Stimulated activated CD4-positive, alpha-beta T cell treated with anti-CD3 and anti-CD28 coated beads, Interleukin-15, amount 100 ng/mL, for 1 hour (primary cell): ENCODE measurements at places on chromosomes 13 and 19.

DNA sequence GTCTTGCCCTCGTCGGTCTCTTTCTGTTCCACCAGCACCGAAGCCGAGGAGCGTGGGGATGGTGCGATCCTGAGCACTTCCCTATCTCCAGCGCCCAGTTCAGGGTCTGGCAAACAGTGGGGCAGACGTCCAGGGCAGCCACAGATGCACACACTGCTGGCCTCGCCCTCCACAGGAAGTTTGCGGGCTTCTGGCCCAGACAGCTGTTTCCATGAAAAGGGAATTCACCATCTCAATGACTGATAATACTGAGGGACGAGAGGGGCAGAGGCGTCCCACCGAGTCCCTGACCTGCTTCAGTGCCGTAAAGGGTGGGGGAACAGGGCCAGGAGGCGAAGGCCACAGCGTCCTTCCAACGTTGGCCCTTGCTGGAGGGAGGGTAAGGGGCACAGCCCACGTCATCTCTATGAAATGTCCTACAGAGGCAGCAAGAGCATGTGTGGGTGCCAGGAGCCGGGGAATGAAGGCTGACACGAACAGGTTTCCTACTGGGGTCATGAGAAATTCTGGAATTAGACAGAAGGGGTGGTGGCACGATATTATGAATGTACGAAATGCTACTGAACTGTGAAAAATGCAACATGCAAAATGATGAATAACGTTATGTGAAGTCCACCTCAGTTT, 19.5 kb downstream of the SHC2 start:
- no peak for DNase-seq

GRCh38 chr13:43061496-43062280, 38.3 kb downstream of the DNAJC15 start:
- no peak for DNase-seq

GRCh38 chr19:49502866-49503581, 6.8 kb downstream of the RPS11 start:
- DNase-seq = no peak

GRCh38 chr13:46295491-46296114, 83.9 kb downstream of the LRRC63 start:
- DNase-seq = no peak

DNA sequence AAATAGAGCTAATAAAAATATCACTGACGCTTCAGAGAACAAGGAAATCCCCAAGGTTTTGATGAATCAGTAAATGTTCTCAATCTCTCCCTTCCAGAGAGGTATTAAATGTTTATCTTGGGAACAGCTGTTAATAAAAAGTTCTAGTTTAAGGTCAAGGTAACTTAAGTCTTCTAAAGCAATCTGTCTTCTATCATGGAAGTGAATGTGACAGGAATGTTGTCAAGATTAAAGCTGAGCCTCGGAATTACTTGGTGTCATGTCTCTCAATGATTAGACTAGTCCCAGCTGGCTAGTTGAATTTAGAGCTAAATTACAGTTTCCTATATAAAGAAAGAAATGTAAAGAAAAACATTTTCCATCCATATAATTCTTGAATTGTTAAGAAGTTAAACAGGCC, 23.4 kb downstream of the ESD start:
- DNase-seq = no peak

GRCh38 chr19:4700693-4700970, 23.0 kb downstream of the DPP9 start:
- DNase-seq = no peak

DNA sequence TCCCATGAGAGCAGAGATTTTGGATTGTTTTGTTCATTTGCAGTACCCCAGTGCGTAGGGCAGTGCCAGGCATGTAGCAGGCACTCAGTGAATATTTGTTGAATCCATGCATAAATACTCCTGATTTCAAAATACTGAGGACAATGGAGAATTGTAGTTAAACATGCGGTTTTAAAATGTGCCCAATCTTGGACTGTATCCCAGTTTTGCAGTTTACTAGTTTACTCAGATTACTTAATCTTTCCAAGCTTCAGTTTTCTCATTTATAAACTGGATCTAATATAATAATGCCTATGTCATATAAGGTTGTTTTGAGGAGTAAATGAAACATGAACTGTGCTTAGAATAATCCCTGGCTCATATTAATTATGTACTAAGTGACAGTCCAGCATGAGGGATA, 39.0 kb downstream of the RCBTB2 start:
- no peak for DNase-seq

GRCh38 chr13:99501184-99501847, at the start of gene TM9SF2:
Gene TM9SF2, plus strand, starts transcription at chr13:99501472. Its CDS starts 135 bp downstream, at chr13:99501607.
- DNase-seq = peak; percentile 94

DNA sequence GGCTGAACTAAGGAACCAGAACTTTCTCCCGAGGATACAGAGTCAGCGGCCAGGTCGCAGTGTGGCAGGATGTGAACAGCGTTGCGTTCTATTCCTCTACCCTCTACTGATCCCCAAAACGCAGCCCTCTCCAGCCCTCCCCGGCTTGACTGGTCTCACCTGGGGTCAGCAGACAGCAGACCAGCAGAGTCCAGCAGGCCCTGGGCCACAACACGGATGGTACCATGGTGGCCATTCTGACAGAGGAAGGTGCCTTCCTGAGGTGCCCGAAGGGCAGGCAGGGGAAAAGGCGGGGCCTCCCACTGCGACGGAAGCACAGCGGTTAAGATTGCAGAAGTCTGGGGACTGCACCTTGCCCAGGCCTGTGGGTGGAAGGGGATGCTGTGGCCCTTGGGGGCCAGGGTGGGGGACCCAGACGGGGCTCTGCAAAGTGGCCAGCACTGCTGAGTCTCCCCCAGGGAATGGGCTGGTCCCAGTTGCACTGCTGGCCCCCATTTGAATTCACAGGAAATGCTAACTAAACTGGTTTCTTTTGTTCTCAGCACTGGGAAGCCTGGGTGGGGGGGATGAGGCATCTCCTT, at the start of gene ICAM3:
Gene ICAM3 (minus strand): TSS at position 245 of the 581 bp plus-strand sequence. CDS start 10 bp downstream, at position 235.
- peak; percentile 48 for DNase-seq
